ENCODE measurements at places on chromosomes 16 and 17.

DNA sequence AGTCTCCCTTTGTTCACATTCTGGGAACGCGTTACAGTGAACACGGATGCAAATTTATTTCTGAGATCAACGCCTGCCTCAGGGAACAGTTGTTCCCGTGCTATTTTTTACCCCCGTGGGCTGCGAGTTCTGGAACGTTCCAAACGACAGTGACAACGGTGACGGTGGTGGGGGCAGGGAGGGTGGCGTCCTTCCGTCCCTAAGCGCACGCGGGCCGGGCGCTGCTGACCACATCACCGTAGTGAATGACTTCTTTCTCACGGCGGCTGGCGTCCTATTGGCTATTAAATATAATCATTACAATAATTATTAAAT is 45.1 kb upstream of the SSTR5 start:
- no peak for DNase-seq

GRCh38 chr17:80883831-80884735 is 107.6 kb upstream of the CHMP6 start:
- DNase-seq, result no peak

DNA sequence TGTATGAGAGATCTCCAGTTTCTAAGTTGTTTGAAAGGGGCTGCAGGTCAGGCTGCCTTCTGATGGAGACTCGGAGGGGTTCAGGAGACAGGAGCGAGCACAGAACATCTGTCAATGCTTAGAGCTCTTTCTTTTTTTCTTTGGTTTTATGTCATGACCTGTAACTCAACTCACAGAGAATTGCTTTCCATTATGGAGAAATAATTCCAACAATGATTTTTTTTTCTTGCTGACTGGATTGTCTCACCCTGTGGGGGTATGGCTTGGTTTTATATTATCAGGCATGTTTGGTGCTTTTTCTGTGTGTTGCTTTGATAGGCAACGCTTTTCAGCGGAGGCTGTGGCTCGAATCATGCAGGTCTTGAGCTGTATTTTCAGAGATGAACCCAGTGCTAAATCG is 10.7 kb upstream of the KCNJ2 start:
- no peak for DNase-seq

DNA sequence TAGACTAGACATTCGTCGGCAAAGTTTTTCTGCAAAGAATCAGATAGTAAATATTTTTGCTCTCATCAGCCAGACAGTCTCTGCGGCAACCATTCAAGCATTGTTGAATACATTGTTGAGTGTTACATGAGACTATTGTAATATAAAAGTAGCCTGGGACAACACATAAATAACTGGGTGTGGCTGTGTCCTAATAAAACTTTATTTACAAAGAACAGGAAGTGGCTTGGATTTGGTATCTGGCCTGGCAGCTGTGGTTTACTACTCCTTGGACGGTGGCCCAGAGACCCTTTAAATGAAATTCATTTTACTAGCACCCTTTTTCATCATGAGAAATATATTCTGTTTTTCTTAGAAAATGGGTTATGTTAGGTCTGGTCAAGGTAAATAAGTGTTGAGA is 297.2 kb downstream of the WWOX start:
- no peak for DNase-seq

- DNase-seq, result no peak
Measured at GRCh38 chr17:82517230-82517865, 2.2 kb upstream of the FOXK2 start.

GRCh38 chr17:40070709-40071312 is 8.0 kb downstream of the THRA start:
- DNase-seq, result no peak

DNA sequence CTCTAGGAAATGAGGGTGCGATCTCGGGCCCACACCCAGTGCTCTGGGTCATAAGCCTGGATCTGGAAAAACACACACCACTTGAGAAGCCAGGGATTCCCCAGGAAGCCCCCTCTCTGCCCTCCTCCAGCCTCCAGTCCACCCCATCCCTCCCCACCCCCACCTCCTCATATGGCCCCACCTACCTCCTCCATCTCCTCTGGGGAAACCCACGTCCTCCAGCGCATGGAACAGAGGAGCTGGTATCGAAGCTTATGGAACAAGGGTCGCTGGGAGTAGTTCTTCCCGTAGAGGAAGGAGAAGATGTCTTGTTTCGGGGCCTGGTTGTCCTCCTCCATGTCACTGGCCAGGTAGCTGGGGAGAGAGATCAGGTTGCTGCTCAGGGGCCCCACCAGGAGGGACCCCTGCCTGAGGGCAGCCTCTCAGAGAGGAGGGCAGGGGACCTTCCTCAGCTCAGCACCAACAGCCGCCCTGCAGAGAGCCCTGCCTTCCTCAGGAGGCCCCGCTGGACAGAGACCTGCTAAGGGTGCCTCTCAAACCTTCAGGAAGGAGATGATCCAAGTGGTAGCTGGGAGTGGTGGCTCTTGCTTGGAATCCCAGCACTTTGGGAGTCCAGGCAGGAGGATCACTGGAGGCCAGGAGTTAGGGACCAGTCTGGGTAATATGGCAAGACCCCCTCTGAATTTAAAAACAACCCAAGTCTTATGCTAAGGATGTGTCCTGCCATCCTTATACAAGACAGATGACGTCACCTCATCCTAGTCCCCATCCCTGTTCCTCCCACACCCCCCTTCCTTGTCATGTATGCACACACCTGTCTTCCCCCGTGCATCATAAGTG is 5.0 kb downstream of the SPDYE4 start:
- DNase-seq, result no peak
